Regular cardiac myocyte (primary cell): ENCODE measurements at places on chromosomes 1 and 21. TPM values are rescaled to one million over a fixed set of nuclear protein-coding genes. Genes with fewer than 3 reads are reported as not detected.

Gene ZNF644
- 45.7 and 47.7 TPM in 2 replicates for total RNA-seq

Gene TSPAN1
- total RNA-seq = 0.56 and 0.58 TPM in 2 replicates

Gene SPATA21
- not detected in 2 replicates for total RNA-seq

Gene CYP4X1
- total RNA-seq = under 0.01 and 1.7 TPM in 2 replicates

Gene PLD5
- total RNA-seq = not detected in 2 replicates

Gene MYCL
- total RNA-seq = 0.58 and 2.3 TPM in 2 replicates

Gene CLDN19
- under 0.01 TPM in 1 of 2 replicates, not detected in the other for total RNA-seq

Gene TFF2
- total RNA-seq = not detected in 2 replicates

Gene LCE3A
- not detected in 2 replicates for total RNA-seq

Gene GPATCH3
- 6.5 and 10.2 TPM in 2 replicates for total RNA-seq

Gene XCL2
- total RNA-seq = not detected in 2 replicates

Gene FCRL6
- total RNA-seq = not detected in 2 replicates

Gene LPAR3
- total RNA-seq = 0.19 and 2.0 TPM in 2 replicates

Gene HTR6
- total RNA-seq = not detected in 2 replicates

Gene NBPF20
- 1.7 and 2.3 TPM in 2 replicates for total RNA-seq

Gene PGLYRP4
- total RNA-seq = not detected in 2 replicates

Gene RNU1-4
- total RNA-seq = under 0.01 TPM in 2 replicates

Gene GATAD2B
- total RNA-seq = 2.5 and 3.1 TPM in 2 replicates

Gene COL9A2
- 0.38 and 1.4 TPM in 2 replicates for total RNA-seq

Gene UBXN10
- under 0.01 and 0.28 TPM in 2 replicates for total RNA-seq

Gene ST6GALNAC3
- 0.77 and 0.85 TPM in 2 replicates for total RNA-seq

Gene ATP1A4
- total RNA-seq = under 0.01 TPM in 1 of 2 replicates, not detected in the other

Gene GBP6
- total RNA-seq = under 0.01 TPM in 2 replicates

Gene KCNK2
- total RNA-seq = 4.2 and 5.1 TPM in 2 replicates

Gene PROK1
- not detected in 2 replicates for total RNA-seq

Gene TAGLN2
- 160 and 484 TPM in 2 replicates for total RNA-seq

Gene NUP210L
- total RNA-seq = under 0.01 and 0.28 TPM in 2 replicates

Gene IFI44
- total RNA-seq = 19.2 and 23.8 TPM in 2 replicates

Gene CITED4
- total RNA-seq = 1.9 and 2.3 TPM in 2 replicates

Gene AMY2A
- not detected in 2 replicates for total RNA-seq

Gene KRTAP20-4
- total RNA-seq = not detected in 2 replicates

Gene PCSK9
- total RNA-seq = 0.19 and 0.28 TPM in 2 replicates

Gene MYOCOS
- total RNA-seq = not detected in 2 replicates

Gene DIRAS3
- 8.2 and 128 TPM in 2 replicates for total RNA-seq

Gene RGS13
- total RNA-seq = not detected in 2 replicates

Gene EXO1
- total RNA-seq = 5.9 and 29.1 TPM in 2 replicates

Gene PRPF38B
- total RNA-seq = 8.2 and 11.5 TPM in 2 replicates

Gene NEGR1
- total RNA-seq = 11.8 and 13.8 TPM in 2 replicates

Gene PEX11B
- total RNA-seq = 19.9 and 23.7 TPM in 2 replicates

Gene EDN2
- 0.28 TPM in 1 of 2 replicates, not detected in the other for total RNA-seq

Gene MPL
- not detected in 2 replicates for total RNA-seq

Gene ANKRD65
- total RNA-seq = under 0.01 TPM in 2 replicates

Gene KLF17
- under 0.01 and 0.19 TPM in 2 replicates for total RNA-seq

Gene IL6R
- 4.6 and 8.7 TPM in 2 replicates for total RNA-seq

Gene F5
- under 0.01 TPM in 1 of 2 replicates, not detected in the other for total RNA-seq

Gene LINGO4
- total RNA-seq = not detected in 2 replicates

Gene AIRE
- total RNA-seq = 0.28 TPM in 1 of 2 replicates, not detected in the other

Gene ACTL8
- 0.19 TPM in 1 of 2 replicates, not detected in the other for total RNA-seq

Gene MSH4
- total RNA-seq = 0.38 and 1.4 TPM in 2 replicates

Gene GBP1
- 11.5 and 22.3 TPM in 2 replicates for total RNA-seq

Gene EGLN1
- 71.5 and 81.2 TPM in 2 replicates for total RNA-seq

Gene MFSD2A
- 5.4 and 6.1 TPM in 2 replicates for total RNA-seq

Gene C1orf105
- not detected in 2 replicates for total RNA-seq

Gene PGBD2
- total RNA-seq = 9.0 and 10.4 TPM in 2 replicates

Gene DLGAP3
- total RNA-seq = under 0.01 TPM in 1 of 2 replicates, not detected in the other

Gene TLCD4
- total RNA-seq = 0.38 and 0.85 TPM in 2 replicates

Gene KIF14
- 2.0 and 17.1 TPM in 2 replicates for total RNA-seq
